Stimulated activated CD8-positive, alpha-beta memory T cell treated with anti-CD3 and anti-CD28 coated beads, Interleukin-15, amount 100 ng/mL, for 48 hours (primary cell): ENCODE measurements at places on chromosomes 16 and 17.

- DNase-seq = no peak
Measured at GRCh38 chr17:82929676-82930042, 89.8 kb upstream of the ZNF750 start.

DNA sequence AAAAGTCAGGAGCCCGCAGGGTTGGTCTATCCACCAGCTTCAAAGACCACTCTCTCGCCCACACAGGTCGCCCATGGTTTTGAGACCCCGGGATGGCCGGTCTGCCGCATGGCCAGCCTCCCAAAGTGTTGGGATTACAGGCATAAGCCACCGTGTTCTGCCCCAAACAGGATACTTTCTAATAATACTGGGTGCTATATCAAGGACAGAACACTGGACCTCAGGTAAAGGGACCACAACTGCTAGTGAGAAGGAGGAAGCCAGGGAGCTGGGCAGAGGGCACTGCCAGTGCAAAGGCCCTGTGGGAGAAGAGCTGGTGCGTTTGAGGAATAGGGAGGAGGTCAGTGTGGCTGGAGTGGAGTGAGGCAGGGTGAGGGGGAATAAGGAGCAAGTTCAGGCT, 34.1 kb downstream of the IL21R start:
- no peak for DNase-seq

DNA sequence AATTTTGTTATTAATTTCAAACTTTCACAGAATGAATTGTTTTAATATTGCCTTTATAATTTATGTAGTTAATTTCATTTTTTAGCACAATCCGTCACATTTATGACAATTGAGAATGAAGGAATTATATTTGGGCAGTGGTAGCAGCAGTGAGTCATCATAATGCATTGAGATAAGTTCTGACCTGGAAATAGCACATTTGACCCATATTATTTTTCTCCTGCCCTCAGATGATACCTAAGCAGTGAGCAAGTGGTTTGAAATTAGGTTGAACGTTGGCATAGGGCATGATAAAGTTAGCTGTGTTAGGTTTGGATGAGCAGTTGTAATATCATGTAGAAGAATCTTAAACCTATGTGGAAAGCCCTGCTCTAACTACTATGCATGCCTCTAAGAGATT, 1431.3 kb upstream of the CDH8 start:
- no peak for DNase-seq

- no peak for DNase-seq
Measured at GRCh38 chr17:41439375-41439774, 1.4 kb downstream of the KRT38 start.

GRCh38 chr16:88894681-88895300, 28.3 kb upstream of the PABPN1L start:
- DNase-seq = no peak

DNA sequence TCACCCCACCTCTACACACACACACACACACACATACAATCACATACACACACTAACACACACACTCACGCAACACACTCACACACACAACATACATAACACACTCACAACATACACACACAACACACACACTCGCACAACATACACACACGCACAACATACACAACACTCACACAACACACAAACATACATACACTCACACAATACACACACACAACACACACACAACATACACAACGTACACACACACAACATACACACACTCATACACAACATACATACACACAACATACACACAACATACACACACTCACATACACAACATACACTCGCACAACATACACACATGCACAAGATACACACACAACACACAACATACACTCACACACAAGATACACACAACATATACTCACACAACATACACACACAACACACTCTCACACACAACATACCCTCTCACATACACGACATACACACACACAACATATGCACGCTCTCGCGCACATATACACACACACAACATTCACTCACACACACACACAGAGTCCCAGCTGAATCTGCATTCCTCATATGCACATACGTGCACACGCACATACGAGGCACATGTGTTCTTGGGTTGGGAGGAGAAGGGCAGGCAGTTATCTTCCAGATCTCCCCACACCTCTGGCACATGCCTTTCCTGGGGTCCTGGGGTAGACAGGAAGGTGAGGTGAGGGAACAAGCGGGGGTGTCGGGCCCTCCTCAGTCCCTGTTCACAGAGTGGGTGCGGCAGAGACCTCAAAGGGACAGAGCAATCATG, 1.1 kb downstream of the ASGR2 start:
- no peak for DNase-seq

- DNase-seq = no peak
Measured at GRCh38 chr17:80361495-80362220, 53.3 kb upstream of the ENDOV start.

DNA sequence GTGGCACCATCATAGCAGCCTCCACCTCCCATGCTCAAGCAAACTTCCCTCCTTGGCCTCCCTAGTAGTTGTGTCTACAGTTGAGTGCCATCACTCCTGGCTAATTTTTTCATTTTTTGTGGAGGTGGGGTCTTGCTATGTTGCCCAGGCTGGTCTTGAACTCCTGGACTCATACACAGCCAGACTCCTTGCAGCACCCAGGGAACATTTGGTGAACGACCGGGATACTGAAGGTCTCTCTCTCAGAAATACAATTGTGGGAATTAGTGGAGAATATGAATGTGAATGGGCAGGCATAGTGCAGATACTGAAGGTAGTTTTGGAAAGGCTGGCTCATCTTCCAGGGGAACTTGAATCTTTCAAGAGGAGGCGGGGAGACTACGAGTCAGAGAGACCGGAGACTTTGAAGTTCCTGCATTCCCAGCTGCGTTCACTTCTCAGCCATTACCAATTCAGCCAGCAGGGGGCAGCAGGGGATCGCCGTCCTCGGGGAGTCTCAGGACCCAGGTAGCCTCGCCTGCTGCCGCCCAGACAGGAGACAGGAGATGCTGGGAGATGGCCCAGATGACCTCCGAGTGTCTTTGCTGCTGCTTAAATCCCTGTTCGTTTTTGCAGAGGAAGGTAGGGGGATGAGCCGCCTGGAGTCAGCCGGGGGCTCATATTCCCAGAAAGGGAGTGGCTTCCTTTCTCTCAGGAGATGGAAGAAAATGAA, 68.6 kb downstream of the HAPSTR1 start:
- peak; percentile 12 for DNase-seq

- DNase-seq = no peak
Measured at GRCh38 chr16:24850289-24850938, 4.7 kb downstream of the SLC5A11 start.
